Activated CD8-positive, alpha-beta memory T cell treated with anti-CD3 and anti-CD28 coated beads, Interleukin-2, amount 10 ng/mL, durations not matched to agents 7 days and 5 days (primary cell): ENCODE measurements at places on chromosomes 4 and X. TPM values are rescaled to one million over a fixed set of nuclear protein-coding genes. Genes with fewer than 3 reads are reported as not detected.
A peak's percentile ranks its signal among the peaks of the same experiment; 100 is the strongest.

The LAMTOR3 gene
- 25.3 TPM for total RNA-seq

DNA sequence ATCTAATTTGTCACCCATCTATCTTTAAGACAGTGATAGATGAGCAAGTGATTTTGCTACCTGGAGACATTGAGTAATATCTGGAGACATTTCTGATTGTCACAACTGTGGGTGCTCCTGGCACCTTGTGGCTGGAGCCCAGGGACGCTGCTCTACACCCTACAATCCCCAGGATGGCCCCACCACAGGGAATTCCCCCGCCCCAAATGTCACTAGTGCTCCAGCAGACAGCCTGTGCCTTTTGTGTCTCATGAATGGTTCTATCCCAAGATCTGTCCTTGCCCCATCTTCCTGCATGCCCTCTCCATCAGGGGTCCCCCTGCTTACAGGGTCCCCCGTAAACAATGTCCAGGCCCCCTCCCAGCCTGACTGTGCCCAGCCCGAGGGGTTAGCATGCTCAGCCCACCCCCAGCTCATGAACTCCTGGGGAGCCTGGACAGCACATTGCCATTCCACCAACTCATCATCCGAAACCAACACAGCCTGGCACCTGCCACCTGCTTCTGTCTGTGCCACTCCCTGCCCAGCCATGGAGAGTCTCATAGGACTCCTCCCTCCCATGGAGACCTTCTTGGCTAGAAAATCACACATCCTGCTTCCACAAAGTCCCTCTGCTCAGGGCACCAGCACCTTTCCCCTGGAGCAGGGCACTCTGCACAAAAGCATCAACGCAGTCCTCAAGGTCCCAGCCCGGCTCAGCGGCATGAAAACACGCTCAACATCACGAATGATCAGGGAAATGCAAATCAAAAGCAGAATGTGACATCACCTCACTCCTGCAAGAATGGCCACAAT lies 5.7 kb downstream of the P2RY8 start:
- DNase-seq = peak; percentile 41
- H3K27ac ChIP-seq = no peak overlapping the region
- H3K4me3 ChIP-seq = no peak overlapping the region
- no peaks in the 10 kb centered on the region for H3K27me3 ChIP-seq
- H3K36me3 ChIP-seq = peaks cover 19% of the 10 kb centered on the region

GRCh38 chr4:76689145-76689817 lies 208.7 kb downstream of the SOWAHB start:
- no peaks in the 10 kb centered on the region for H3K36me3 ChIP-seq
- H3K4me1 ChIP-seq = peaks cover 22% of the 10 kb centered on the region
- peaks cover 78% of the 10 kb centered on the region for H3K27me3 ChIP-seq
- H3K4me3 ChIP-seq = peak overlapping the region; percentile 26

GRCh38 chr4:38359113-38359512 lies 304.9 kb upstream of the KLF3 start:
- H3K27ac ChIP-seq = no peak overlapping the region
- peaks cover 2% of the 10 kb centered on the region for H3K36me3 ChIP-seq
- no peaks in the 10 kb centered on the region for H3K27me3 ChIP-seq
- H3K4me3 ChIP-seq = no peak overlapping the region

GRCh38 chrX:71212536-71212935 lies 10.5 kb upstream of the GJB1 start:
- no peak for DNase-seq
- no peaks in the 10 kb centered on the region for H3K4me1 ChIP-seq
- no peak overlapping the region for H3K4me3 ChIP-seq
- no peak overlapping the region for H3K27ac ChIP-seq

- no peak for DNase-seq
- no peak overlapping the region for H3K4me3 ChIP-seq
- H3K4me1 ChIP-seq = no peaks in the 10 kb centered on the region
- no peaks in the 10 kb centered on the region for H3K27me3 ChIP-seq
Measured at GRCh38 chrX:30301963-30302362, 7.2 kb downstream of the NR0B1 start.

DNA sequence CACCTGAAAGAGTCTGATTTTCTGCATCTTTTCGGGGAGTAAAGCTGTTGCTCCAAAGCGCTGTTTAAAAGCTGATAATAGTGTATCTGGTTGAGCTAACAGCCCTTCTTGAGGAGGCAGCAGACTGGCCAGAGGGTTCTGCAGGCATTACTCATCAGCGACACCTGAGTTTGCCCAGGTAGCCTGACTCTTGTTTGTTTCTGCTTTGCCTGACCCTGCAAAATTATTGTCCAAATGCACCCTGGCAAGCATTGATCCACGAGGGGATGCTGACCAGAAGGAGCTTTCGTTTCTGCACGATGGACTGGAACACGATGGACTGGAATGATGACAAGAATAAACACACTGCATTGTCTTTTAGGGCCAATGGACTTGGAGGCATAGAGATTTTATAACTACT lies 6.2 kb downstream of the CD99 start:
- peak overlapping the region; percentile 96 for H3K27ac ChIP-seq
- peak; percentile 51 for DNase-seq
- peak overlapping the region; percentile 67 for H3K4me3 ChIP-seq

GRCh38 chr4:99875071-99875470 lies 19.2 kb downstream of the LAMTOR3 start:
- H3K36me3 ChIP-seq = peaks cover 39% of the 10 kb centered on the region
- no peak overlapping the region for H3K27ac ChIP-seq
- no peak overlapping the region for H3K4me3 ChIP-seq
- DNase-seq = no peak

DNA sequence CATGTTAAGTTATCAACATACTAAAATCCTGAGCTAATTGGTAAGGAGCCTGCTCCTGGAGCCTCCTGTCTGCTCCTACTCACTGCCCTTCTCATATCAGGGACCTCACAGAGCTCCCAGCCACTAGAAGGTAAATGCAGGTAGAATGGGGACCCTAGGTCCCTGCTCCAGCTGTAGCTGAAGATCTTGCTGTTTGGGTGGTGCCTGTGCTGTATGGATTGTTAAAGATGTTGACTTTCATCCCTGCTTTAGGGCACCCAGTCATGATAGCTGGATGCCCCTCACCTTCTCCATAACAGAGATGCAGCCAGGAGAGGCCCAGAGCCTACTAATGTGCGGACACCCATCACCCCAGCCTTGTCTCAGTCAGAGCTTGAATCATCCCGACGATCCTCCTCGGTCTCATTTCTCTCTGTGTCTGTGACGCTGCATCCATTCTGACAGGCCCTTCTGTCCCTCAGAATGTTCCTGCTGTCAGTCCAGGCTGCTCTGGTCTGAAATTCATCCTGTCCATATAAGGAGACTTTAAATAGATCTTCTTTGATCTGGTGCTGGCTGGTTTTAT lies 341.7 kb upstream of the GATB start:
- peak overlapping the region; percentile 100 for H3K27ac ChIP-seq
- no peaks in the 10 kb centered on the region for H3K27me3 ChIP-seq
- DNase-seq = no peak
- H3K36me3 ChIP-seq = peaks cover 32% of the 10 kb centered on the region

DNA sequence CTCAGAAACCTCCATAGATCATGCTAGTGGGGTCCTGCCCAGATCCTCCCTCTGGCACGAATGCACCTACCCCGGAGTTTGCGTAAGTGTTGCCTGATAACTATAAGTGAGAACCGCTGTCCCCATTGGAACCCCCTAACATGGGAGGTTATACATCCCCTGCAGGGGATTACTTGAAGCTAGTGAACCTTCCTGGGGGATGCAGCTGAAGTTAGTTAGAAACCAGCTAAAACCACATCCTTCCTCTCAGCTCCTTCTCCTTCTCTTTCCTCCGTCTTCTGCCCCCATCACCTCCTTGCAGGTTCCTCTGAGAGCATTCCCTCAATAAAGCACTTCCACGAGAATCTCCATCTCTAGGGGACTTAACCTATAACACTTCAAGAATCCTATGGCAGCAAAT lies 95.0 kb downstream of the ZNF827 start:
- no peak for DNase-seq
- peaks cover 29% of the 10 kb centered on the region for H3K36me3 ChIP-seq
- H3K4me3 ChIP-seq = no peak overlapping the region
- H3K4me1 ChIP-seq = peaks cover 31% of the 10 kb centered on the region
- H3K27me3 ChIP-seq = no peaks in the 10 kb centered on the region

DNA sequence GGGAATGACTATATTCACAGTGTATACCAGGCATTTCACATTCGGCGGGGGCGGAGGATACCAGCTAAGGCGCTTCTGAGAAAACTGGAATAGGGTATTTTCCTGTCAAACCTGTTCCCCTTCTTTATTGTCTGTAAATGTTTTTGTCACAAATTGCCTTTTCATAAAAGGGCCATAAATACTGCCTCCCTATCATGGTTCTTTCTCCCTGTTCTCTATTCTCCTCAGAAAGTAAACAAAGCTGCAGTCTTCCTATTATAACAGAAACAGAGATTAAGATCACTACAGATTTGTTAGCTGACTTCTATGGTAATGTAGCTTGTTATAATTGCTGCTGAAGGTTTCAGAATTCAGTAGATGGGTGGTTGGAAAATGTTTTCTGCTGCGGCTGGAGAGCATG lies 32.2 kb downstream of the MID2 start:
- H3K36me3 ChIP-seq = no peaks in the 10 kb centered on the region
- no peaks in the 10 kb centered on the region for H3K4me1 ChIP-seq
- no peaks in the 10 kb centered on the region for H3K27me3 ChIP-seq
- no peak for DNase-seq
- H3K27ac ChIP-seq = no peak overlapping the region

- H3K27me3 ChIP-seq = no peaks in the 10 kb centered on the region
- H3K27ac ChIP-seq = no peak overlapping the region
- DNase-seq = no peak
- H3K4me3 ChIP-seq = no peak overlapping the region
- H3K36me3 ChIP-seq = no peaks in the 10 kb centered on the region
Measured at GRCh38 chr4:42720533-42720932, 63.6 kb upstream of the ATP8A1 start.

- H3K4me3 ChIP-seq = no peak overlapping the region
- peaks cover 12% of the 10 kb centered on the region for H3K4me1 ChIP-seq
- DNase-seq = no peak
- no peaks in the 10 kb centered on the region for H3K27me3 ChIP-seq
- no peaks in the 10 kb centered on the region for H3K36me3 ChIP-seq
Measured at GRCh38 chrX:150377005-150377404, 13.9 kb downstream of the MAMLD1 start.

DNA sequence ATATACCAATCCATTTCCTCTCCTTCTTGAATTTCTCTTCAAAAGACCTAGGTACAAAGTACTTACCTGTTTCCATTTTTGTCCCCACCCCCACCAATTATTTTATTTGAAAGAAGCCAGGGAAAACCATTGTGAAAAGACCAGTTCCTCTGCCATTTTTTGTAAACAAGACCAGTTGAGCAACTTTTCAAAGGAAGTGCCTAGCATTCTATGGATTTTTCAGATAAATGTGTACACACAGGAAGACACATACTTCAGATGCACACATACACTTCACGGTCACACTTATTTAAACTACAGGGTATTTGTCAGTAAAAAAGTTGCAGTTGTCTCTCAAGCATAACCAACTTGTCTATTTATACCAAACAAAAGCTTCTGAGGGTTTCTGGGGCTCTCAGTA lies 587.2 kb upstream of the KLHL4 start:
- H3K4me1 ChIP-seq = no peaks in the 10 kb centered on the region
- no peak overlapping the region for H3K27ac ChIP-seq
- H3K36me3 ChIP-seq = no peaks in the 10 kb centered on the region
- DNase-seq = no peak
- H3K27me3 ChIP-seq = no peaks in the 10 kb centered on the region
- H3K4me3 ChIP-seq = no peak overlapping the region

GRCh38 chr4:64271601-64272081 lies 137.6 kb downstream of the TECRL start:
- no peak overlapping the region for H3K27ac ChIP-seq
- no peaks in the 10 kb centered on the region for H3K36me3 ChIP-seq
- H3K4me1 ChIP-seq = no peaks in the 10 kb centered on the region
- no peaks in the 10 kb centered on the region for H3K27me3 ChIP-seq
- DNase-seq = no peak
- no peak overlapping the region for H3K4me3 ChIP-seq

The MXD4 gene
- 13.7 TPM for total RNA-seq

DNA sequence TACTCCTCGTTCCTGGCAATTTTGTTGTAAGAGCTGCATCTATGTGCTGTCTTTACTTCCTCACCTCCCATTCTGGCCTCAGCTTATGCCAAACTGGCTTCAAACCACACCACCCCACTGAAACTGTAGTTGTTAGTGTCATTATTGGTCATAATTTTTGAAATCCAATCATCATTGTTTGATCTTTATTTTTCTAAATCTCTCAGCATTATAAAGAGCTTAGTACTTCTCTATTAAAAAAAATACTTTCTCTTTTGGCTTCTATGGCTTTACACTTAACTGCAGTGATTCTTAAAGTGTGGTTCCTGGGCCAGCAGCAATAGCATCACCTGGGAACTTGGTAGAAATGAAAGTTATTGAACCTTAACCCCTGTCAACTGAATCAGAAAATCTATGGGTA lies 83.5 kb upstream of the GRPR start:
- peaks cover 8% of the 10 kb centered on the region for H3K27me3 ChIP-seq
- H3K4me1 ChIP-seq = peaks cover 8% of the 10 kb centered on the region
- no peak overlapping the region for H3K27ac ChIP-seq
- DNase-seq = no peak
- no peaks in the 10 kb centered on the region for H3K36me3 ChIP-seq
